ENCODE measurements at places on chromosomes 6 and 20.

DNA sequence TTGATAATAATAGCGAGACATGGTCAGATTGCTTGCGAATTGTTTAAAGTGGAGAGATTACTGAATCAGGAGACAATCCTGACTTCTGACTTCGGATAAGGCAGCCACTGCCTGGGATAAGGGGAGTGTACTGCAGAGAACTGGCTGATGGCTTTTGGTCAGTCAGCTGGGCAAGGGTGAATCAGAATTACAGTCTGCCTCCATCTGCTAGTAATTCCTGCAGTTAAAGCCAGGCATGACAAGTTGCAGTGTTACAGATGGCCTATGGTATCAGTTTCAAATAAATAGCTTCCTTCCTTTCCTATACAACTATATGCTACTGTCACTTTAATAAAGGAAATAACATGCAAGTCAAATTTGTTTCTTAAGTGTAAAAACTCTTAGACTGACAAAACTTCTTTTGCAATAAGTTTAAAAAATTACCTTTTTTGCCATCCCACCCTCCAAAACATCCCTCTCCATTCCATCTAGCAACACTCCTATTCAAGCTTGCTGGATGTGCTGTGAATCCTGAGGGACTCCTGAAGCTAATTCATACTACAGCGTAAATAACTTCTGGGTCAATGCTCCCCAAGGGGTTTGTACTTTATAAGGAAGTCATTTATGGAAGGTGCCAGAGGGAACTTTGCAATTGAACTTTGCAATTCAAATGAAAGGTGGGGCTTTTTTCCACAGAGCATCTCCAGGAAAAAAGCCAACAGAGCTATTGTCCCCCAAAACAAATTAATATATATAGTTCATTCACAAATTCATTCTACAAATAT, 245.2 kb downstream of the ADGRB3 start:
- no peak for DNase-seq

DNA sequence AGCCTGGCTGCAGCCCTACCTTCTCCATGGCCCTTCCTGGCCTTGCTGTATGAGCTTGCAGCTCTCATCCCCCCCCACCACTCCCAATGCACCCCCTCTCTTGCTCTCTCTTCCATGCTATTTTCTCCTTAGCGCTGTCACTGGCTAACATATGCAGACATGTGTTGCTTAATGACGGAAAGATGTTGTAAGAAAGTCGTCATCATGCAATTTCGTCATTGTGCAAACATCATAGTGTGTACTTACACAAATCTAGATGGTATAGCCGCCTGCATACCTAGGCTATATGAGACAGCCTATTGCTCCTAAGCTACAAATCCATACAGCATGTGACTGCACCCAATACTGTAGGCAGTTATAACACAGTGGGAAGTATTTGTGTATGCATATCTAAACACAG, 27.0 kb downstream of the ANGPT4 start:
- no peak for DNase-seq

DNA sequence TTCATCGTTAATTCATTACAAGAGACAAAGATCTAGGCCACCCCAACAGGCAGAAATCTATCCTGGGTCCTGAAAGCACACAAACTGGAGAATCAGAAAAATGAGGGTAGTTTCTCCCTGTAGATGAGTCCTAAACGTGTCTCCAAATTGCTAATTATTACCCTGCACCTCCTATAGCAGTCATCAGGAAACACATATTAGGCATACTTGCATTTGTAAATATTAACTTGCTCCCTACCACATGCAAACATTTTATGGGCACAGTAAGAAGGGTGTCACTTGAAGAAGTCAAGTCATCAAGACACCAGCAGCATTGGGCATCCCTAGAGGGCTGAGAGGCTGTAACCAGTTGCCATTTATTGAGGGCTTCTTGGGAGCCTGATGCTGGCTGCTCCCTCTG, 17.9 kb upstream of the SIRPB1 start:
- DNase-seq, result no peak

- no peak for DNase-seq
Measured at GRCh38 chr20:16566080-16566479, 7.2 kb downstream of the KIF16B start.

DNA sequence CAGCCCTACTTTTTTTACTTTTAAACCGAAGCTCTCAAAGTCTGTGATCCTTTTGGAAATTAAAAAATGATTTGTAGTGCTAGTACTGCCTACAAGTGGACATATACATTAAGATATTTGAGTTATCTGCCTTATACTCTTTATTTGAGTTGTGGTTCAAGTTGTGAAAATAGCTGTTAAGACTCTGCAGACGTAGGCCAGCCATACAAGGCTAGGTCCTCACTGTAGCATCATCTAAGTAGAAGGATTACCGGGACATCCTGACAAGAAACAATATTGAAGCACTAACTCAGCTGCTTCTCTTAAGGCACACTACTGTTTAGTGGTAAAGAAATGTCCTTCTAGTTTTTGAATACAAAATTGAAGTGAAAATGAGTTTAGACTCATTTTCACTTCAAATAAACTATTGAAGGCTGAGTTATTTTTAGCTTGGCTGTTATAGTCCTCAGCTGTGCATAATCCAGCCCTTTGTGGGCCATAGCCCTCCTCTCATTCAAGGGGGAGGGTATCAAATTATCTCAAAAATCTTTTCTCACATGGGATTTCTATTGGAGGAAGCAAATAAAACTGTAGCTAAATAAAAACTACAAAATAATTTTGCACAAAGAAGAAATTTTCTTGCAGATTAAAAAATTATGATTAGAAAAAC, 68.1 kb downstream of the JAG1 start:
- DNase-seq, result no peak

DNA sequence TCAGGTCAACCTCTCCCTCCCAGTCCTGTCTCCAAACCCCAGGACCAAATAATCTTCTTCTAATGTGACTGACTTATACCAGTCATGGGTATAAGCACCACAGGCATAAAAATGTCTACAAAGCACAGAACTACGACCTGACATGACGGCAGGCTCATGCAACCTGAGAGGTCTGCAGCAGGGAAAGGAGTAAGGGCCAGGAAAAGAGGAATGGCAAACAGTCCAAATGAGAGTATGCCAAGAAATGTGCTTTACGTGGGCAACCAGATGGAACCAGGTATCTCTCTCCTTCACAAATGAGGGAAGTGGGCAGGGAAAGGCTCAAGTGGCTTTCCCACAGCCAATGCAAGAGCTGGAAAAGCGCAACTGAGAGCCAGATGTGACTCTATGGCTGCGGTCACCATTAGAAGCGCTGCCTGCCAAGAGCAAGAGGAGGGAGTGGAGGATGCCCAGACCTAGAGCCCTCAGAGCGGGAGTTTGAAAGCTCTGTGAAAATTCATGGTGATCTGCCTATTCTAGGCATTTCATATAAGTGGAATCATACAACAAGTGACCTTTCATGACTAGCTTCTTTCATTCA, 6.0 kb downstream of the APMAP start:
- DNase-seq, result no peak

- DNase-seq, result no peak
Measured at GRCh38 chr6:11706171-11706570, 72.4 kb downstream of the ADTRP start.

DNA sequence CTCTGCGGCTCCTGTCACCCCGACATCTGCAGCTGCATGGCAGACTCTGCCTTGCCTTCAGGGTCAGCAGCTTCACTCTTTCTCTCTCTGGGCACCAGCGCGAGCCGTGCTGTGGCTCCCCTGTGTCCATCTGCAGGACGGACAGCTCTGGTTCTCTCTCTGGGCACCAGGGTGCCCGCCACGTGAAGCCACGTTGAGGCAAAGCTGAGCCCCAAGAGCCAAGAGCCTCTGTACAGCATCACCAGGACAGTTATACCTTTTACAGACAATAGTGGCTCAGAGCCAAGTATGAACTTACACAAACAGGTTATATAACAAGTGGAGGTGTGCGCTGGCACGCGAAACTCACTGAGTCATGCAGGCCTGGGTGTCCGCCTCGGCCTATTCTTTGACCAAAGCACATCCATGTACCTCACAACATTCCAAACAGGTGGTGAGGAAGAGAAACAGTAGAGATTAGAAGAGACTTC, 50.8 kb downstream of the FAM50B start:
- no peak for DNase-seq

GRCh38 chr6:158040804-158041347, 59.2 kb downstream of the SYNJ2 start:
- DNase-seq, result no peak

GRCh38 chr6:88374553-88374952, 208.4 kb upstream of the CNR1 start:
- DNase-seq, result no peak

DNA sequence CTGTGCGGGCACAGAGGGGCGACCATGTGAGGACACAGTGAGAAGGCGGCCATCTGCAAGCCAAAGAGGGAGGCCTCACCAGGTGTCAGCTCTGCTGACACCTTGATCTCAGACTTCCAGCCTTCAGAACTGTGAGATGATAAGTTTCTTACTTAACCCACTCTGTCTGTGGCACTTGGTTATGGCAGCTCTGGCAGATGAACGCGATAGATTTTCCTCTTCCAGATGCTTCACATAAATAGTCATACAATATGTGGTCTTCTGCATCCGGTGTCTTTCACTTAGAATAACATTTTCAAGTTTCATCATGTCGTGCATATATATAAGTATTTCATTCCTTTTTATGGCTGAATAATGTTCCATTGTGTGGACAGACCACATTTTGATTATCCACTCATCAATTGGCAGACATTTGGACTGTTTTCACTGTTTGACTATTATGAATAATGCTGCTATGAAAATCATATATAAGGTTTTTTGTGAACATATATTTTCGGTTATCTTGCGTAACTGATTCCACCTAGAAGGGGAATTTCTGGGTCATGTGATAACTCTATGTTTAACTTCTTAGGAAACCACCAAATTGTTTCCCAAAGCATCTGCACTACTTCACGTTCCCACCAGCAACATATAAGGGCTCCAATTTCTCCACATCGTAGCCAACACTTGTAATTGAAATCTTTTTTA, 30.2 kb downstream of the PRR18 start:
- no peak for DNase-seq

DNA sequence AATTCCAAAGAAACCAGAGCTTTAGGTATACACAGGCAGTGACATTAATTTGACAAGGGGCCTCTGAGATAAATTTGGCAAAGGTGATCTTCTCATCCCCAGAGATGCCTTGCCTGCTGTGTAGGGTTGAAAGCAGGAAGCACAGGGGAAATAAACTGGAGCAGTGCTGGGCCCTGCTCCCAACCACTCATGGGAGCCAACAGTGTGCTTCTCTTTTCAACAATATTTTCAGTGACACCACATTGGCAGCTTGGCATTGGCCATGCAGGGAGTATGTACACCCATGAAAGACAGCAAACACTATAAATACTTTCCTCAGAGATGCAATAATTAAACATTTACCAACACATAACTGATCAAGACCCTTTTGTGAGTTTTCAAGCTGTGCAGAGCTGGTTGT, 90.7 kb upstream of the F13A1 start:
- DNase-seq, result no peak

- no peak for DNase-seq
Measured at GRCh38 chr20:17612287-17612991, 42.6 kb downstream of the DSTN start.

DNA sequence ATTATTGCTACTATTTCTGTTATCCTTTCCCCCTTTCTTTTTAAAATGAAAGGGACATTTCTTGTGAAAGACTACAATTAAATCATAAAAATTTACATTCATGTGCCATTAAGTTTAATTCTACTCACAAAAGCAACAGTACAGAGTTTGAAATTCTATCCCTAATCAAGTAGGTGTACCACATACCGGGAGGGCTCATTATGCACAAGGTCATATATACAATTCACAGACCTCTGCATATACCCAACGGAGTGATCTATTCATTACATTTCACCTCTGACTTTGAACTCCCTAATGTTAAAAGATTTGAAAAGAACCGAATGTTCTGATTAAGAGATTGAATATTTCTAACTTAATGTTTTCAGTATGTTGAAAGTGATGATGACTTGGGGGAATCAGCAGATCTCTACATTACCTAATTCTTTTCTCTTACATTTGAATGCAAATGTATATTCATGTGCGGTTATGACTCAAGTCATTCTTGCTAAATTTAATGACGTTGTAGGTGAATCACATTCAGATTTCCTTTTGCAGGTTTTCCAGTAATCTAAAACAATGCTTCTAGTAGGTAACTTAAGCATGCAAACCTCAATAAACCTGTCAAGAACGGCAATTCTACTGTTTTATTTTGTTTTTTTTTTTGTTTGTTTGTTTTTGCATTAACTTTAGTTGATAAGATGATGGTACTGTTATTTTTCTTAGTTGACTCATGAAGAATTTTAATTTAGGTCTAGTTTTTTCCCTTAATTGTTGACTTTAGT, 7.3 kb downstream of the EYA4 start:
- DNase-seq, result no peak

- no peak for DNase-seq
Measured at GRCh38 chr6:150632785-150633485, 33.2 kb downstream of the PLEKHG1 start.

GRCh38 chr20:1423625-1424106, 30.8 kb upstream of the FKBP1A start:
- DNase-seq, result no peak

- DNase-seq, result no peak
Measured at GRCh38 chr20:37142708-37143107, 36.4 kb upstream of the RPN2 start.

DNA sequence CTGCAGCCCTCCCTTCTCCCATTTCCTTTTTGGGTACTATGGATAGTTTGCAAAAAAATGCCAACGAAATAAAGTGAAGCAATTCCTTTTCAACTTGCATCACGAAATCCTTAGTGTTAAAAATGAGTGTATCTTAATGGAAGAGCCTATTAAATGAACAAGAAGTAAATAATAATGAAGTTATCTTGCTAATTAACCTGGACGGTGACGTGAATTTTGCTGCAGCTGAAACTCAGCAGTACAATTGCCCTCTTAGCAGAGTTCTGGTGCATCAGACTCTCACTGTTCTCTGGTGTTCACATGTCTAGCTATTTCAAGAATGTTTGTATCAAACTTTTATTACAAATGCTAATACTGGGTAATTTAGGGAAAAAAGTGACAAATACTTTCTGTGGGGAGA, 119.7 kb upstream of the HDAC2 start:
- no peak for DNase-seq

DNA sequence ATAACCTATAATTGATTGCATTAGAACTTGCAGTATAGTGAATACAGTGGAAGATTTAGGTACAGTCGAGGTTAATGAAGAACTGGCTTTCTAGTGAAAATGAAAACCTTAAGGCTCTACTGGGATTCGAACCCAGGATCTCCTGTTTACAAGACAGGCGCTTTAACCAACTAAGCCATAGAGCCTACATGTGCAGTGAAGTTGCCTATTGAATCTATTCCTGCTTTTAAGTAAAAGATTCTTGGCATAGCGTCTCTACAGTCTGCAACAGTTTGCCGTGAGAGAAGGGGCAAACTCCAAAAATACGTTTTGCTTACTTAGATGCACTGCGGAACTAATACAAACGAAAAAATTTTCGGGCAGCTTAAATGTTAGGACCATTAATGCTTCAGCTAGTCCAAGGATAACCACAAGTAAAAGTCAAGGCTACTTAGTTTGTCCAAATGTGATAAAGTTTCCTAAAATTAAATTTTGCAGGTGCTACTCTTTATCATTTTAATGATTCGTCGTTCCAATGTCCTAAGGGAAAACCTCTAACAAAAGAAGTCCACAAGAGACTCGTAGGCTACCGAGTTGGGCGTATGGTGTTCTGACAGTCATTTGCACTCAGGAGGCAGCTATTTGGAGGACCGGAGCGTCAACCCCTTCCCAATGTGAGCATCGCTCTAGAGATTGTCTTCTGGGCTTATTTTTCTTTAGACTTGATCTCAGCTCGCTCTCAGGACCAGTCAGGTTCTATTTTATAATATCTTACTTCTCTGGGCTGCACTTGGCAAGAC, 31.3 kb upstream of the ZSCAN23 start:
- DNase-seq, result no peak
